ENCODE measurements at places on chromosomes 7 and 10. TPM values are rescaled to one million over a fixed set of nuclear protein-coding genes. Genes with fewer than 3 reads are reported as not detected.
A peak's percentile ranks its signal among the peaks of the same experiment; 100 is the strongest.

DNA sequence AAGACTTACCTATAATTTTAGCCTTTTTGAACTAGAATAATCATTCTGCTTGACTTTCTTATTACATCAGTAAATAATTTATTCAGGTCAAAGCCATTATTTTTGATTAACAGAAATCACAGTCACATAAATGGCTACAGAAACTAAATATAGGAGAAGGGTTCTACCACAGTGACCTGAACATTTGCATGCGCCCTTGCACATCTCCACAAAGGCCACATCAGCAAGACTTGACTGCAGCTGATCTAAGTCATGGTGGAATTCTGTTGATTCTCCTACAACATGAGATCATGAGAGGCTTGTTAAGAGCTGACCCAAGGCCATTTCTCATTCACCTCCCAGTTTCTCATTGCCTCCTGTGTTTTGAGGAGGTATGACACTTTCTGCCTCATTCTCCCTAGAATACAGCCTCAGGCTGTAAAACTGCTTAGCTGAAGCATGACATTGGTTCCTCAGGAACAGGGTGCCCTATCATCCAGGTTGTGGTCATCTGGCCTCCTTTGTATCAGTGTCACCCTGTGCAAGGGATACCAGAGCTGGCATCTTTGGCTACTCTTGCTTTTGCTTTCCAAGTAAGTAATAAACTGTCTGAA, 6.7 kb upstream of the IMMP2L start:
- DNase-seq, result no peak

Gene GALNT17
- 0.69 TPM for total RNA-seq

DNA sequence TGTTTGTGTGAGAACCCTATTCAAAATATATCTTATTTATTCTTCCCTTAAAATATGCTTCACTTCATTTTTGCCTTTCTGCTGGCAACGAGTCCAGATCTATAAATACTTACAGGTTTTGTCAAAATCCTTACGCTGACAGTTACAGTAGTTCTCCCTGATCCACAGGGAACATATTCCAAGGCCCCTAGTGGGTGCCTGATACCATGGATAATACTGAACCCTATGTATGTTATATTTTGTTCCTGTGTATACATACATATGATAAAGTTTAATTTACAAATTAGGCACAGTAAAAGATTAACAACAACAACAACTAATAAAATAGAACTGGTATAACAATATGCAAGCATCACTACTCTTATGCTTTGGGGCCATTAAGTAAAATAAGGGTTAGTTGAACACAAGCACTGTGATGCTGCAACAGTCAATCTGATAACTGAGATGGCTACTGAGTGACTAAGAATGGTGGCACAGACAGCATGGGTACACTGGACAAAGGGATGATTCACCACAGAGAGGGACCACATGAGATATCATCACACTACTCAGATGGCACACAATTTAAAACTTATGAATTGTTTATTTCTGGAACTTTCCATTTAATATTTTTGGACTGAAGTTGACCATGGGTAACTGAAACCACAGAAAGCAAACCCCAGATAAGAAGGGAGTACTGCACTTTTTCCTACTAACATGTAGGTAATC, 29.4 kb upstream of the PCGF5 start:
- no peak for DNase-seq

- peak; percentile 37 for DNase-seq
These were observed 2.4 kb downstream of the ZMIZ2 start for GRCh38 chr7:44750921-44751571.

- DNase-seq, result no peak
These were observed 29.7 kb upstream of the INMT start for GRCh38 chr7:30722187-30722586.

Gene FAM221A
- 8.4 TPM for total RNA-seq

DNA sequence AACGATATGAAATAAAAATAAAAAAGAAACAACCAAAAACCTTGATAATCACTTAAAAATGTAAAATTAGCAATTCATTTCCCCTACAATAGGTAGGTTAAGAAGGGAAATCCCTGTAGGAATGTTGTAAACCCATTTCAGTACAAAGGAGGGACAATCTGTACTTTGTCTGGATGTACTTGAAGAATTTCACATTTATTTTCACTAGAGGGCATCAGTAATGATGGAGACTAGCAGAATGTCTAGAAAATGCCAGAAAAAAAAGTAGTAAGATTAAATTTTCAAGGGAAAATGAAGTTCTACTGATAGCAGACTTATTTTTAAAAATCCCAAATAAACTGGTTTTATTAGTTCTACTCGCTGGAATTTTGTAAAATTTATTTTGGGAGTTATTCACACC, 209.0 kb upstream of the FZD1 start:
- DNase-seq, result no peak

DNA sequence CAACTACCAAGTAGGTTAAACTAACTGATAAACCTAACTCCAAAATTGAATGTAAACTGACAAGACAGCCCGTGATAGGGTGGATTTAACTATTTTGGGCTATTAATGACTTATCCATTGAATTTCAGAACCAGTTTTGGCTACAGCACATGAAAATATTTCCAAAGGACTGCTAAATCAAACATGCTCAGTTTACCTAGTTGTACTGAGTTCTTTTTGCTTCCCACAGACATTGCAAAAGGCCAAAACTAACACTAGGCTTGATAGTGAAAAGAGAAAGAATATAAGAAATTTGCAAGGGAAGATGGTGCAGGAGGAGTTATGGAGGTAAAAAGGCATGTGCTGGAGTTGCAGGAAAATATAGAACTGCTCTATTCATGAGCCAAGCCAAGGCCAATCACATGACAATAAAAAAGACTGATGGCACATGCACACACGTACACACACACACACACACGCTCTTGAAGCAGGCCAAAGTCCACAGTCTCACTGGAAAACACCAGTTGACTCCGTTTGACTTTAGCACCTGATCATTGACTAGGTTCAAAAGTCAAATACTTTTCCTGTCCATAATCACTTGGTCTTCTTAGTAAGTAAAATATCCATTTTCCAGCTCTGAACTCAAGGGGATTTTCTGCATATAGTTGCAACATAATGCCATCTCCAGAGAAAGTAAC, 76.0 kb upstream of the AGBL3 start:
- DNase-seq, result no peak

- DNase-seq, result peak; percentile 62
These were observed 23.1 kb downstream of the MDFIC start for GRCh38 chr7:114944745-114945625.

Gene FRAT1
- total RNA-seq, result 4.7 TPM

Gene SLC26A3
- total RNA-seq, result 1,687 TPM

- no peak for DNase-seq
These were observed 31.2 kb downstream of the ST7 start for GRCh38 chr7:116984511-116984910.

- DNase-seq, result no peak
These were observed 59.0 kb downstream of the TBXAS1 start for GRCh38 chr7:139887992-139888481.

DNA sequence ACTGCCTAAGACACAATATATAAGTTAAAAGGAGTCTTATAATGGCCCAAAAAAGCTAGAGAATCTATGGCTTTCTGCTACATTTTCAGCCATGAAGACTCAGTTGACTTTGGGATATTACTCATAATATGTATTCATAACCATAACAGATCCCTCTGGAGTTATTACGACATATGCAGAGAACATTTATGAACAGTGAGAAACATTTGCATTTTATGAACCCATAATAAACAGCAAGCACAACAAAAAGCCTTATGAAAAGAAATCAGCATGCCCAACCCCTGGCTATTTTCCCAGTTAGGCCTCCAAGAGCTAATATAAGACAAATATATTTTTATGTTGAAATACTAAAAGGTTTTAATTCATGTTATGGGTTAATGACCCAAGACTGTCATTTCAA, 52.4 kb downstream of the ARMH3 start:
- no peak for DNase-seq

Gene ZPBP
- total RNA-seq, result not detected

DNA sequence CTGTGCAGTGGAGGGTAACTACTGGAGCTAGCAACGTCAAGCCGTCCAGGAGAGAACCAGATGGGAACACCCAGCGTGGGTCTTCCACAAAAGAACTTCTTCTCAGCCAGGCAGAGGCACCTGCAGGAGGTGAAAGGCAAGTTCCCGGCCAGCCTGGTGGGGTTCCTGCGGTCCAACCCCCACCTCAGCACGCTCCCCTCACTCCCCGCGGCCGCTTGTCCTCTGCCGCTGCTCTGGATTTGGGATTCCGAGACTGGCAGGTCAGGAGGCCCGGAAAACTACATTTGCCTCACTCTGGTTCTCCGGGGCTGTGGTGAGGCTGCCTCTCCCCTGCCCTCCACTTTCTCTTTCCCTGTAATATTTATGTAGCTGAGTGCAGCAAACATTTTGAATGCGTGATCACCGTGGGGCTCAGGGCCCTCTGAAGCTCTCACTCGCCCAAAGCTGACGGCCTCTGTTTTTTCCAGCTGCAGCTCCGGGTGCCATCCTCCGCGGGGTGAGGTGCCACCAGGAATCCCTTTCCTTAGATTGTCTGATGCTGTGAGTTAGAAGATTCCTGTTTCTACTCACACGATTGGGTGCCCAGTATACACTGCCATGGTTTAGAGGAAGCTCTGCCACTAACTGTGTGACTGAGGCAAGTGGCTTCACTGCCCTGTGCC, 366.9 kb downstream of the DNAJB6 start:
- DNase-seq, result no peak

- DNase-seq, result no peak
These were observed 328.9 kb downstream of the PRPF18 start for GRCh38 chr10:13915710-13916109.

- DNase-seq, result no peak
These were observed 42.4 kb upstream of the ASAH2 start for GRCh38 chr10:50293513-50294313.

- no peak for DNase-seq
These were observed 123.3 kb downstream of the TMEM26 start for GRCh38 chr10:61329854-61330253.

- DNase-seq, result no peak
These were observed 22.5 kb downstream of the ARL4A start for GRCh38 chr7:12709726-12710502.

DNA sequence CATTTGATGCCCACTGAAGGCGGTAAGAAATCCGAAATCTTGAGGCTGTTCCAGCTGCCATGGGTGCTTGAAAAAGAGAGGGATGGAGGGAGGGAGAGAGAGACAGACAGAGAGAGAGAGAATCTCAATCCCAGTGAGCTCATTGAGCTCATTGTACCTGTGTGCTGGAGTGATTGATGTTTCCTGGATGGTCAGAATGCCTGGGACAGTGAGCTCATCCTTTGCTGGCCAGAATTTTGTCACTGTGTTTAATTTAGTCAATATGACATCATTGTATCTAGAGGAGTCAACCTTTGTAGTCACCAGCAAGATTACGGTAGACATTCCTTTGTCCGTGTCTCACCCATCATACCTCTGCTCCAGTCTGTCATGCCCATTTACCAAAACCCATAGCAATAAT, 625.4 kb upstream of the POM121L12 start:
- DNase-seq, result no peak

GRCh38 chr10:119595676-119596515, 868 bp downstream of the TIAL1 start:
- DNase-seq, result peak; percentile 70

DNA sequence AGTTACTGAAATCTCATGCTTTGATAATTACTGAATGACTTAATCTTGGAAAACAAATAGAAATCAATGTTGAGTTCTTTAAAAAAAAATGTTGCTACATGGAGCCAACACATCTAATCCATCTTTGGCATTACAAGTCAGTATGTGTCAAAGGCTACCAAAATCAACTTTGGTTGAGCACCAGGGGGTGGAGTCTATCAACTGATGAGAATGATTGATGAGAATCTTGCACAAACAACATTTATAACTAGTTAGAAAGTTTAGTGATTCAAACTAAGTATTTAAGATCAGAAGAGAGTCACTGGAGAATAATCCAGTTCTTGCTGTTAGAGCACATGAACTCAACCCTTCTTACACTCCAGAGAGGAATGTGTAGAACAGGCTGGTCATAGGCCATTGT, 70.5 kb upstream of the LRRC17 start:
- DNase-seq, result no peak

GRCh38 chr7:151334628-151335027, 7.0 kb upstream of the NUB1 start:
- no peak for DNase-seq

GRCh38 chr7:80131675-80132435, 2.8 kb upstream of the GNAI1 start:
- DNase-seq, result no peak

- DNase-seq, result no peak
These were observed 21.6 kb upstream of the ZFAND2A start for GRCh38 chr7:1181640-1182039.

GRCh38 chr7:6495597-6496262, 48.0 kb upstream of the DAGLB start:
- no peak for DNase-seq

GRCh38 chr7:455110-455928, 64.3 kb downstream of the PDGFA start:
- peak; percentile 56 for DNase-seq

- no peak for DNase-seq
These were observed 108.3 kb downstream of the ZMIZ1 start for GRCh38 chr10:79176949-79177602.

- no peak for DNase-seq
These were observed 97.3 kb upstream of the SP4 start for GRCh38 chr7:21330462-21331178.

GRCh38 chr10:70078329-70078728, 25.7 kb downstream of the MACROH2A2 start:
- DNase-seq, result no peak

Gene DENND11
- total RNA-seq, result 25.6 TPM

- DNase-seq, result no peak
These were observed 327.7 kb downstream of the BBS9 start for GRCh38 chr7:33457039-33457438.

DNA sequence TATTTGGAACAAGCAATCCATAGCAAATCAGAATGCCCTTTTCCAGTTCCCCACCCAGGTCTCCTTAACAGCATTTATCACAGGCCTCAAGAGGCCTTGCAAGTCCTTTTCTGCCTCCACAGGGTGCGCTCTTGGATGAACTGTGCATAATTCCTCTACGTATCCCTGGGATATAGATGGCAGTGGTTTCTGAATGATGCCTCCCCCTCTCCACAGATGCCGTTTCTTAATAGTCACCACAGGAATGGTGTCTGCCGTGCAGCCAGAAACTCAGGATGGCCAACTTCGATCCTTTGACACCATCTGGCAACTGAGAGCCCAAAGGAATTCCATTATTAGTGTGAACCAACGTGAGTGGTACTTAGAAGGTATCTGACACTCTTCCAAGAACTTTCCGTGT, 43.1 kb downstream of the JAZF1 start:
- DNase-seq, result no peak

DNA sequence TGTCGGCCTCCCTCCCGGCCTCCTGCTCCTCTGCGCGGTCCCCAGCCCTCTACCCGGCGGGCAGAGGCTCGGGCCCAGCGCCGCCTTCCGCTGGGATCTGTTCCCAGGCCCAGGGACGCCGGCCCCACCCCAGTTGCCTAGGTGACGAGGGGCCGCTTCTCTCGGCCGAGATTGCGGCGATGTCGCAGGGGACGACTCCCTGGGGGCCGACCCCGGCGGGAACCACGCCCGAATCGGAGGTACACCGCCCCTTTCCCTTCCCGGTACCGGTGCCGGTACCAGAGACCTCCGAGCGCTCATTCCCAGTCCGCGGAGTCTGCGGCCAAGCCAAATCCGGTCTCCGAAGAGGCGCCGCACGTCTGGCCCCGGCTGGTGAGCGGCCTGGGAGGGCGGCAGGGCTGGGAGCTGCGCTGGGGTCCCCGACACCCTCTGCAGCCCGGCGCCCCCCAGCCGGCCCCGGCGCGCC, at the start of gene CABCOCO1:
Gene CABCOCO1 (plus strand): TSS at position 136 of the 466 bp plus-strand sequence. CDS start 44 bp downstream, at position 180.
- DNase-seq, result peak; percentile 71
